ENCODE measurements at places on chromosomes 4 and X. TPM values are rescaled to one million over a fixed set of nuclear protein-coding genes. Genes with fewer than 3 reads are reported as not detected.
A peak's percentile ranks its signal among the peaks of the same experiment; 100 is the strongest.

The VCX2 gene
- total RNA-seq, result not detected

The SEC24D gene
- total RNA-seq, result 103 TPM

The NMU gene
- total RNA-seq, result not detected

DNA sequence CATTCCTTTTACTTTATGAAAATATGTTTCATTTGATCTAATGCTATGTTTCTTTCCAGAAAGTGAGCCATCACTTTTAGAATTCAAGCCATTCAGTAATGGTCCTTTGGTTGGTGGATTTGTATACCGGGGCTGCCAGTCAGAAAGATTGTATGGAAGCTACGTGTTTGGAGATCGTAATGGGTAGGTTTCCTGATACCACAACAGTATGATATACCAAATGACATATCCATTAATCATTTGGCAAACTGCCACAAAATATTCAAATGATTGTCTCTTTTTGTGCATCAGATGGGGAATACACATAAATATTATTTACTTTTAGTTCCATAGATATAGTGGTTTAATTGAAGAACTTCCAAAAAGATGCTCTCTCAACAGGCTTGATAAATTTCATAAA, 68.2 kb downstream of the HHIP start:
- DNase-seq, result no peak

DNA sequence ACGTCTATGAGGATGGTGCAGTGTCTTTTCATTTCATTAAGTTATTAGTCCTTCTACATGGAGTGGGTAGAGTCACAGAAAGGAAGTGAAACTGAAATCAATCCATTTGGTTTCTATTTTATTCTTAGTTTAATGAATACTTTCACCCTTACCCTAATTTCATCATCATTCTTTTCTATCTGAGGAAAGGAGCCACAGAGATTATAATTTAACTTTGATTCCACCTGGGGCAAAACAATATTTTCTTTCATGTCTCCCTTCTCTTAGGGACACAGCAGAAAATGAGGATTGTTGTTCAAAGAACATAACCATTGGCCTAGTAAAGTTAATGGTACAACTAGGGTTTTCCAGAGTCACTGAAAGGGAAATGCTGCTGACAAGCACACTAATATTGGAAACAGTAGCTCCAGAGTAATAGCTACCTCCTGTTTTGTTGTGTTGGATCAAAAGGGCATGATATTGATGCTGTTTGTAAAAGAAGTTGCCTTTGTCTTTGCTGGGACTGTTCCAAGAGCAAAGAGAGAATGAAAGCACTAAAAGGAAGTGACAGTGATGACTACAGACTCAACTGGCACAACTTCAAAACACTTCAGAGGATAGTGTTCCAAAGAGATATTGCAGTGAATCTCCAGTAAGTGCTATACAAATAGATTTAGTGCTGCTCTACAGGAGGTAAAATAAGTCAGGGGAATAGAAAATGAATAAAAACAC, 247.1 kb upstream of the PITX2 start:
- no peak for DNase-seq

- no peak for DNase-seq
These were observed 9.8 kb downstream of the SRP72 start for GRCh38 chr4:56477192-56477702.

The F9 gene
- not detected for total RNA-seq

GRCh38 chr4:4440333-4441061, 53.6 kb downstream of the NSG1 start:
- no peak for DNase-seq

- peak; percentile 58 for DNase-seq
These were observed 11.6 kb downstream of the POLR2B start for GRCh38 chr4:56990109-56990905.

The SAP30 gene
- 21.2 TPM for total RNA-seq

The ENOPH1 gene
- 36.7 TPM for total RNA-seq

The TMPRSS11F gene
- total RNA-seq, result not detected

DNA sequence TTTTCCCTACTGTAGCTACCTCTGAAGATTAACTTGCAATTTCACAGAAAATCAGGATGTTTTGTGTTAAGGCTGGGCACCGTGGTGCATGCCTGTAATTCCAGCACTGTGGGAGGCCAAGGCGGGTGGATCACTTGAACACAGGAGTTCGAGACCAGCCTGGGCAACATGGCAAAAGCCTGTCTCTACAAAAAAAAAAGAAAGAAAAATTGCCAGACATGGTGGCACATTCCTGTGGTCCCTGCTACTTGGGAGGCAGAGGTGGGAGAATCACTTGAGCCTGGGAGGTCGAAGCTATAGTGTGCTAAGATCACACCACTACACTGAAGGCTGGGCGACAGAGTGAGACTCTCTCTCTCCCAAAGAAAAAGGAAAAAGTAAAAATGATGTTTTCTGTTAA, 27.4 kb downstream of the APELA start:
- DNase-seq, result no peak

DNA sequence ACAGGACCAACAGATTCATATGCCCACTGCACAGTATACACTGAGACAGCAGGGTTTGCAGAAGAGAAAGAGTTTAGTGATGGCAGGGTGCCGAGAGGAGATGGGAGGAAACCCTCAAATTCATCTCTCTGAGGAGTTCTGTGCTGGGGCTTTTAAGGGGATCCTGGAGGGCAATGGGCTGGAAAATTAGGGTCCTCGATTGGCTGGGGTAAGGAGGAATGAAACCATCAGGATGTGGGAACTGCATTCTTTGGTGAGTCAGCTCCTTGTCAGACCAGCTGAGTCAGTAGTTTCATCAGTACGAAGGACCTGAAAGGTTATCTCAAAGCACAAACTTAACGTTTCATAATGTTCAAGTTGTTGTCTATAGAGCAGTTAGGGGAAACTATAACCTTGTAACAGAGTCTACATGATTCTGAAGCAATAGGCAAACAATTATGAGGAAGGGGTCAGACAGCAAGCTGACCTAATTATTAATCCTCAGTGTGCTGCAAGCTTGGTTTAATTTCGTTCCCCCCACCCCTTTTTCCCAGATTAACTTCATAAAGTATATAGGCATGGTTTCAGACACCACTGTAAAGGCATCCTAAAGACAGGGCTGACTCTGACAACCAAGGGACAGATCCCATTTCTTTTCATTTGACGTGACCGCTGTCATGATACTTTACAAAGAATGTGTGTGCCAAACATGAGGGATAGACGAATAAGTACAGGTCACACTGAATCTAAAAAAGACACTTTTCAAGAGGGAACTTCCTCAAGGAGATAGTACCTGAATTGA, 1.5 kb upstream of the MSMO1 start:
- DNase-seq, result peak; percentile 82

DNA sequence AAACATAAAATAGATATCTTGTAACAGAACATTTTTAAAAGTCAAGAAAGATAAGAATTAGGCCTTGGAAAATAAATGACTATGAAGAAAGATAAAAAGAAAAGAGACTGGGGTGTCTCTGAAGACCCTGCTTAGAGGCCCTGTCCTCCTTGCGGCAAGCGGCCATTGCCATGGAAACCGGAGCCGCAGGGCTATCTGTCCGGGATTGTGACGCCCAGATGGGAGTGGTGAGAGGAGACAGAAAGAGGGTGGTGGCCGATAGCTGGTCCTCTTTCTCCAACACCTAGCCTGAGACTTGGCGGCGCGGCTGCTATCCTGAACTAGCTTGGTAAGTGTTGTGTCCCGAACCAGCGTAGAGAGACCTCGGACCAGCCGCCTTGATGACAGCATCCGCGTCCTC, at the start of gene DUSP21:
TSS of gene DUSP21 (plus strand) at position 269 of the 400 bp plus-strand sequence. CDS start at position 381, 112 bp downstream.
- no peak for DNase-seq

Measured in fibroblast of villous mesenchyme (primary cell).